ENCODE measurements at places on chromosomes 11 and 22. TPM values are rescaled to one million over a fixed set of nuclear protein-coding genes. Genes with fewer than 3 reads are reported as not detected.

- DNase-seq = no peak
Observed at GRCh38 chr11:33935461-33936456, 43.9 kb upstream of the LMO2 start.

GRCh38 chr11:32280339-32280738, 155.0 kb downstream of the WT1 start:
- DNase-seq = no peak

DNA sequence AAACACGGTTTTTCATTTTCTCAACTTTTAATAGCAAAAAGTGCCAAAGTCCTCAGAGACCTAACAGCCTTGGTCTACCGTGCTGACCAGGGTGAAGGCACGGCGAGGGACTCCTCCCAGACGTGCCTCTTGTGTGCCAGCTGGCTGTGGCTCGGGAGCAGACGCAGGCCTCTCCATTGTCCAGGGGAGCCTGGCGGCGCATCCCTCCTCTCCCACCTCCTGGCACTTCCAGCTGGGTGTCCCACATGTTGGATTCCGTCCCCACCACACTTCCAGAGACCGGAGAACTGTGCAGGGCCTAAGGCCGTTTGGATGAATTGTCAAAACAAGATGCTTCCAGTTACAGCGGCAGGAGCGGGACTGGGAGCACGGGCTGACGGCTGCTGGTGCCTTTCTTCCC, 11.6 kb downstream of the CDPF1 start:
- no peak for DNase-seq

- no peak for DNase-seq
Observed at GRCh38 chr11:28922386-28922981, 814.3 kb downstream of the METTL15 start.

DNA sequence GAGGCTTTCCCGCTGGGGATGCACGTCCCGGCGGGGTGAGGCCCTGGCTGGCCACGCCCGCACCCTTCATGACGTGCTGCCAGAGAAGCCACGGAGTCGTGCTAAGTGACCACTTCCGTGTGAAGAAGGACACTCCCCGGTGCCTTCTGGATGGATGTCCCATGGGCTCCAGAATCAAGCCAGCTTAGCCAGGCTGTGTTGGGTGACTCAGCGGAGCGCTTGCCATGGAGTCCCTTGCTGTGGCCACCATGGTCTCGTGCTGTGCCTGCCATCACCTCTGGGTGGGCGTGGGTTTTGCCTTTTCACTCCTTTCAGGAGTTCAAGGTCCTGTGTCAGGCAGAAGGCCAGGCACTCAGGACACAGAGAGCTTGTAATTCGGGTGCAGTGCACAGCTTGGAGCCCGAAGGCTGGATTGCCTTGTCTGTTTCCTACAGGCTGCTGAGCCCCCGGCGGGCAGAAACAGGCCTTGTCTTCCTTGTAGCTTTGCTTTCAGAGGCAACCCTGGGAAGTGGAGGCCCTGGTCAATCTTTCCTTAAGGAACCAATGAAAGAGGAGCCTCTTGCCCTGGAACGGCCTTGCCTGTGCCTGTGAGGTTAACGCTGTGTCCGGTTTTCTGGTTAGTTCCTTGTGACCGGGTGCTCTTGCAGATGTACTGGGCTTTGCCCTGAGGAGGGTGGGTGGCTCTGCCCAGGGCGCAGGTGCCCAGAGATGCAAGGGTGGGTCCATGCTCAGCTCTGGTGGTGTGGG, 268.6 kb downstream of the TBC1D22A start:
- DNase-seq = no peak

GRCh38 chr11:126114486-126115126, 51.9 kb upstream of the CDON start:
- no peak for DNase-seq

- no peak for DNase-seq
Observed at GRCh38 chr22:37664249-37665101, 6.0 kb downstream of the PDXP start.

DNA sequence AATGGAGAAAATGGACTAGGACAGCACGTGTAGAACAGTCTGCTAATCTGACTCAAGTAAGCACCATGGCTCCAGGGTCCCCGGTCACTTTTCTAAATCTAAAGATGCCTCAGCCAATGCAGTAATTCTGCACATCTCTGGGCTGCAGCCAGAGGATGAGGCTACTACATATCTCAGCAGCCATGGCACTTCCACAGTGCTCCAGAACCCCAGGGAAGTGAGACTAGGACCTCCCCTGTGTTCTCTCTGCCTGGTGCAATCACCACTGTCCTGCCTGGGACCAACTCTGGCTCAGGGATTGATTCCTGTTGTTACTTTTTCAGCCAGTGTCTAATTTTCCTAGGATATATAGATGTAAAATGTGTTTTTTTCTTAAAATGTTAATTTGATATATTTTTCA, 129.4 kb upstream of the TOP3B start:
- DNase-seq = no peak

GRCh38 chr11:35148163-35148837, 9.3 kb downstream of the CD44 start:
- DNase-seq = no peak

- DNase-seq = no peak
Observed at GRCh38 chr22:19803736-19804267, 43.2 kb downstream of the TBX1 start.

- peak; percentile 87 for DNase-seq
Observed at GRCh38 chr11:2932850-2933251, 3.6 kb upstream of the PHLDA2 start.

- no peak for DNase-seq
Observed at GRCh38 chr11:71114124-71114851, 138.1 kb downstream of the SHANK2 start.

GRCh38 chr11:62988276-62988675, 3.5 kb upstream of the SLC22A6 start:
- no peak for DNase-seq

GRCh38 chr11:62921573-62922188, 518 bp upstream of the CHRM1 start:
- no peak for DNase-seq

DNA sequence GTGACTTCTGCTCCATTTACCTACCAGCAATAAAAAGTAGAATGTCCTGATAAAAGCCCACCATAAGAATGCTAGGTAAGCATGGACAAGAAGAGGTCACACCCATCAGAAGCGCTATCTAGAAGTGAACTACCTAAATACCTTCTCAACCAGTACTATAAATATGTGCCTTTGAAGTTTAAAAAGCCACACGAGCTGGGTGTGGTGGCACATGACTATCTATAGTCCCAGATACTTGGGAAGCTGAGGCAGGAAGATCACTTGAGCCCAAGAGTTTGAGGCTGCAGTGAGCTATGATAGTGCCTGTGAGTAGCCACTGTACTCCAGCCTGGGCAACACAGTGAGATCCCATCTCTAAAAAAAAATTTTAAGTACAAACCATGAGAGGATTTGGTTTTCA, 66.7 kb downstream of the PACSIN2 start:
- no peak for DNase-seq

GRCh38 chr11:16155448-16155847, 200.9 kb downstream of the SOX6 start:
- DNase-seq = peak; percentile 19

- no peak for DNase-seq
Observed at GRCh38 chr22:25137577-25138525, 61.8 kb upstream of the CRYBB3 start.

DNA sequence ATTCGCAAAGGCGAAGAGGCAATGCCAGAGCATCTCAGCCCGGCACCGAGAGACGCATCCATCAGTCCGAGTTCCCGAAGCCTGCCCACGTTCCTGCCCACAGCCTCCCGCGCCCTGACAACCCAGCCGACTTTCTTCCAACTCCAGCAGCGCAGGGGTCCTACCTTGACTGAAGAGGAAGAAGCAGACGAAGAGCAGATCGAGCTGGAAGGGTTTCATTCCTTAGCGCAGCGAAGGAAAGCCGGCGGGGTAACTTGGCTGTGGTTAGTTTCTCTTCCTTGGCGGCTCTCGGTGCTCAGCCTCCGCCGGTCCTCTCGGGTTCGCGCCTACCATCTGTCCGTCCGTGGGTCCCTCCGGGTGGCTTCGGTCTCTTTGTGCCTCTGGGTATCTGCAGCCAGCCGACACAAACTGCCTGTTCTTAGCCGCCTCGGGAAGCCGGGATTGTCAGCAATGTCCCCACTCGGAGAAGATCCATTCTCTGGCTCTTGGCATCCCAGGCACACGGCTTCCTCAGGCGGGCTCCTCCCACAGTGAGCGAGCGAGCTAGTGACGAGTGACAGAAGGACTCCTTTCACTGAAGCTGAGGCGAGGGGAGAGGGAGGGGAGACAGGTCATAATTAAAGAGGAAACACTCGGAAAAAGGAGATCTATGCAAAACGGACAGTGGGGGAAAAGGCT, at the start of gene KIRREL3:
Gene KIRREL3 (minus strand): TSS at position 480 of the 678 bp plus-strand sequence.
- DNase-seq = peak; percentile 12

DNA sequence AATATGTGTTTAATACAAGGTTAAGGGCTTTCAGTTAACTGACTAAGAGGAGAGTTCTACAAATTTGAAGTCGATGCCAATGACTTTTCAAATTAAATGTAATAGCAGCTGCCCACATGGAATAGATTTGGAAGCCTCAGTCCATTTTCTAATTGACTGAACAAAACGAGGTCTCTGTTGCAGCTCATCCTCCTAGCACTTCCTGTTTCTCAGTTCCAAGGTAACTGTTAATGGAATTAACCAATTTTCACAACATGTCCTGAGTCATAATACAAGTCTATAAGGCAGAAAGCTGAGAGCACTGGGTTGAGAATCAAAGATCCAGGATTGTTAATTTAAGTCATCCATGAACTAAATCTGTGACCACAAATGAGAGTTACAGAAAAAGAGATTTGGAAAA, 177.2 kb downstream of the OPCML start:
- DNase-seq = peak; percentile 37

- peak; percentile 61 for DNase-seq
Observed at GRCh38 chr22:32708830-32709229, 92.7 kb upstream of the TIMP3 start.

GRCh38 chr11:48025293-48025983, 45.1 kb downstream of the PTPRJ start:
- DNase-seq = no peak

GRCh38 chr11:10208131-10208575, 85.9 kb downstream of the SBF2 start:
- peak; percentile 44 for DNase-seq

- DNase-seq = no peak
Observed at GRCh38 chr11:45048313-45048841, 97.7 kb upstream of the TP53I11 start.

DNA sequence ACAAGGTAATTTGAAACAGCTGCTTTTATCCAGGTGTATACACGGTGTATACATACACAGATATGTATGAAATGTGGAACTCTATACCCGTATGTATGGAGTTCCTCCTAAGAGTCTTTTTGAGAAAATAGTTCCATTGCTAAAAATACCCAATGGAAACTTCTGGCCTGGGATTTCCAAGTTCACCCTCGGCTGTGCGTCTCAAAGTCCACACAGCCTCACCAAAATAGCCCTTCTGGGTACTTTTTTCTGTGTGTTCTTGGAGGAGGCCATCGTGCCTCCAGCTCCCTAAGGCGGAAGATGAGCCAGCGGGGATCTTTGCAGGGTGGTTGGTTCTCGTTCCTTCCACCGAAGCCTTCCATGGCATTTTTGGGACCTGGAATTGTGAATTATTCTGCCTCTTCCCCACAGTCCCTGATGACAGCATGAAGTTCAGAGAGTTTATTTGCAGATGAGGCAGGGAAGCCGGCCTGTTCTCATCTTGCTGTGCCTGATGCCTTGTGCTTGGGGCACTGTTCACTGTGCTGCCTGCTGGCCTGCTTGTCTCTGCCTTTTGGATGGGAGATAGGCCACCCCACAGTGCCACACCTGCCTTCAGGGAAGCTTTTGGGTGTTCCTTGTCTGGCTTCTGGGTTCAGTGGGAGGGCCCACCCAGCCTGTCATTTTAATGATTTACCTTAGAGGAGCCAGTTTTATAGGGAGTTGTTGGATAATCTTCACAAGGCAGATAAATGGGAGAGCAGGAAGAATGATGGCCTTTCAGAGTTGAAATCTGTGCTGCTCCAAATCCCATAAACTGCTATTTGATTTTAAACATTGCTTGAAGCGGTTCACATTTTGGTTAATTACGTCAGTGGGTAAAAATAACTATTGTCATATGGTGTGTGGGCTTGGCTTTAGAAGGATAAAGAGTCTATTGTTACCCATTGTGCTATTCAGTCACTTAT, 112.7 kb upstream of the OR4B1 start:
- peak; percentile 66 for DNase-seq

- DNase-seq = no peak
Observed at GRCh38 chr22:21094911-21095772, 49.4 kb downstream of the LRRC74B start.

- DNase-seq = peak; percentile 26
Observed at GRCh38 chr11:110356762-110357671, 60.6 kb upstream of the RDX start.

C11orf16 gene
- not detected for total RNA-seq

KCNJ5 gene
- total RNA-seq = 63.7 TPM

OR8D4 gene
- not detected for total RNA-seq

CCDC73 gene
- total RNA-seq = not detected

GAB2 gene
- 4.3 TPM for total RNA-seq

SERPING1 gene
- 23.8 TPM for total RNA-seq

MB gene
- total RNA-seq = not detected

KCNJ11 gene
- total RNA-seq = not detected

LMO2 gene
- 1.8 TPM for total RNA-seq

NAALAD2 gene
- not detected for total RNA-seq

CCDC188 gene
- total RNA-seq = 0.17 TPM

MMP8 gene
- 0.50 TPM for total RNA-seq

TIGD3 gene
- total RNA-seq = not detected

LARGE1 gene
- total RNA-seq = 14.6 TPM

RBFOX2 gene
- total RNA-seq = 137 TPM

MYBPC3 gene
- not detected for total RNA-seq

CNGA4 gene
- 0.35 TPM for total RNA-seq
